Occipital lobe (tissue), 3 donors: ENCODE measurements at places on chromosomes 5 and 9.
A peak's percentile ranks its signal among the peaks of the same experiment; 100 is the strongest.

DNA sequence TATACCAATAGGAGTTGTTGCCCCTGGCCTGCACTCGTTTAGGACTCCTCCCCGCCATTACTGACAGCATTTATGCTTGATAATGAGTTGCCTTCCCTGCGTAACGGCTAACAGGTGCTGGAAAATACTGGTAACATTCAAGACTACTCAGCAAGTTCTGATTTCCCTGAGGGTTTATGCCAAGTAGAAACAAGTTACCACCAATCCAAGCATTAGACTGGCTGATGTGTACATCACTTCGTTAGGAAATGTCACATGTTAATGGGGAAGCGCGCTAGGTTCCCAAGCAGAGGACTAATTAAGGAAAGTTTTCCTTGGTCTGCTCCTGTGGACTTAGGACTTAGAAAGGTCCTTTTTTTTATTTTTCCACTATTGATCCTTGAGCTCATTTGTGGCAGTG is 302.1 kb downstream of the EFNA5 start:
- DNase-seq = no peak

GRCh38 chr5:62647241-62647640 is 68.6 kb downstream of the LRRC70 start:
- DNase-seq = no peak

GRCh38 chr9:127075624-127076372 is 46.6 kb downstream of the ANGPTL2 start:
- no peak for DNase-seq

DNA sequence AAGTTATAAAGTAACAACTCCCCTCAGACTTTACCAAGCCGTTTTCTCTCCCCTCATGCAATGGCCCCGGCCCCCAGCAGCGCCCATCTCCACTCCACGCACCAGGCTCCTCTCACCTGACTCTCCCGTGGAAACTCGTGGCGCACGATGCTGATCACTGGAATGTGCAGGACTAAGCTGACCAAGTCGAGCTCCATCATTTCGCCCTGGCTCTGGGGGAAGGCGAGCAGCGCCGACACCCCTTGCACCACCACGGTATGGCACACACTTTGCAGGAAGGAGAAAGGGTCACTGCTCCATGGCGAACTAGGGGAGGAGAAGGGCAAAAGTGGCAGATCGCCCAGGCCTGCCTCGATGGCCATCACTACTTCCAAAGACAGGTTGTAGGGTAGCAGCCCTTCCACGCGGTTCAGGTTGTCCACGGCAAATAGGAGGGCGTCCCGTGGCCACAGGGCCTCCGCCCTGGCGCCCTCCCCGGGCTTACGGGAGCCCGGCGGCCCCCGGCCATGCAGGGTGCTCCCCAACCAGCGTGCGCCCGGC is 1.2 kb downstream of the GRIN3A start:
- no peak for DNase-seq

DNA sequence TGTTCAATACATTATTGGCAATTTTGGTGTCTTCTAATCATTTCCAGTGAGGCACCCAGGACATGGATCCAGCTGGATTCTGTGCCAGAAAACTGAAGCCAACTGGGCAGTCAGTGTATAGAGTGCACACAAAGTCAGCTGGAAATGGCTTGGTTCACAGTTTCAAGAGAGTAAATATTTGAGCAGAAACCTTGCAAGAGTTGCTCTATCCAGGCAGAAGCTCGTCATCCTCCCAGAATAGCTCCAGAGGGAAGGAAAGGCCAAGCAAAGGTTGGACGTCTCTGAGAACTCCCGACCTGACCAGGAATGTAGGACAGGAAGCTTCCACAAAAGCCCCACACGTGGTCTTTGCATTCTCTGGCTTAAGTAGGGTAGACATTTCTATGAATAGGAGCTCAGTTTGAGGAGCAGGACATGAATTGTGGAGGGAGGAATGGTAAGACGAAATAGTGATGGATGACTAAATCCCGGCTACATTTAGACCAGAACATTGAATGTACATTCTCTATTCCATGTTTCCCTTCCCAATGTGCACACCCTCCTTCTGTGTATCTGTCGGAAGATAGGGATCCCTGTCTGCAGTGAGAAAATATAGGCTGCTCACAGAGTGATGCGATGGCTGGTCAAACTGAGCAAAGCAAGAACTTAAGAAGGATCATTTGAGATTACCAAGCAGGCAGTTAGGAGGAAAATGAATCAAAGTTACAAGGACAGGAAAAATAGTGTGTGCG is 72.7 kb upstream of the FCN2 start:
- DNase-seq = no peak

DNA sequence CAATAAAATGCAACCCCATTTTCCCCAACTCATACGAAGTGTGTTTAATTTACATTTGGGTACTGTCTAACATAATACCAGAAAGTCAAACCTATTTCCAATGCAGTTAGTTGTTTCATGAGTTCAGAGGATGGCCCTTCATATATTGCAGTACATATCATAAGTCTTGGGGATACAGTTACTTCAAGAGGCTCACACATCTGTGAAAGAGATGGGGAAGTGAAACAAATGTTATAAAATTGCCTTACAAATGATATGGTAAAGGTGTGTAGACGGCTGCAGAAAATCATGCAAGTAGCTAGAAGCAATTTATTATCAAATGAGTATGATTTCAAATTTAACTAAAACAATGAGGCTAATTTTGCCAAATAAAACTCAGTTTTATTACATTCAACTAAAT is 219.0 kb upstream of the CDH12 start:
- no peak for DNase-seq

DNA sequence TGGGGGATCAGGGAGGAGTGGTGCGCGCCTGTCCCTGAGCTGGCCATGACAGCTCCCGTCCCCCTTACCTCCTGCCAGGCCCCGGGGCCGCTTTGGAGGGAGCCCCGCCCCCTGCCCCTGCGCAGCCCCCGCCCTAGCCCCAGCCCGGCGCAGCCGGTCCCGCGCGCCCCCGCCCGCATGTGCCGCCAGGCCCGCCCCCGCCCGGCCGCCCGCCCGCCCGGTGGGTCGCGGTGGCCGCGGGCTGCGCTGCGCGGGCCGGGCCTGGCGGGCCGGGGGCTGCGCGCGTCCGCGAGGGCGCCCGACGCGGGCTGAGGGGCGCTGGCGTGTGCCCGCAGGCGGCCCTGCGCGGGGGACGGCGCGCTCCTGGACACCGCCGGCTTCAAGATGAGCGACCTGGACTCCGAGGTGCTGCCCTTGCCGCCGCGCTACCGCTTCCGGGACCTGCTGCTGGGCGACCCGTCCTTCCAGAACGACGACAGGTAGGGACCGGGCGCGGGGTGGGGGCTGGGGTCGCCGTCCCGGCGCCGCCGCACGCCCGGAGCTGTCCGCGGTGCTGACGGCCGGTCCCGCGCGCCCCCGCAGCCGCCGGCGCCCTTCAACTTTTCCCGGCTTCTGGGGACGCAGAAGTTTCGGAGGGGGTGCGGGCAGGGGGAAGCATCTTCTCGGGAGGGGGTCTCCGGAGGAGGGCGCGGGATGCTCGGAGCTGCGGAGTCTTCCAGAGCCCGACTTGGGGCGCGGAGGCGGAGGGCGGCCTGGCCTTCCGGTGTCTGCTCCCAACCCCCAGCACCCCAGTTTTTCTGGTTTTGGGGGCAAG is 12.5 kb downstream of the KCNT1 start:
- DNase-seq = no peak

- DNase-seq = no peak
These were observed 595.0 kb downstream of the CDH12 start for GRCh38 chr5:22258139-22258538.

- DNase-seq = no peak
These were observed 196.3 kb downstream of the PAX5 start for GRCh38 chr9:36837431-36838405.

GRCh38 chr9:137070906-137071275 is 534 bp upstream of the SAPCD2 start:
- DNase-seq = peak; percentile 61

DNA sequence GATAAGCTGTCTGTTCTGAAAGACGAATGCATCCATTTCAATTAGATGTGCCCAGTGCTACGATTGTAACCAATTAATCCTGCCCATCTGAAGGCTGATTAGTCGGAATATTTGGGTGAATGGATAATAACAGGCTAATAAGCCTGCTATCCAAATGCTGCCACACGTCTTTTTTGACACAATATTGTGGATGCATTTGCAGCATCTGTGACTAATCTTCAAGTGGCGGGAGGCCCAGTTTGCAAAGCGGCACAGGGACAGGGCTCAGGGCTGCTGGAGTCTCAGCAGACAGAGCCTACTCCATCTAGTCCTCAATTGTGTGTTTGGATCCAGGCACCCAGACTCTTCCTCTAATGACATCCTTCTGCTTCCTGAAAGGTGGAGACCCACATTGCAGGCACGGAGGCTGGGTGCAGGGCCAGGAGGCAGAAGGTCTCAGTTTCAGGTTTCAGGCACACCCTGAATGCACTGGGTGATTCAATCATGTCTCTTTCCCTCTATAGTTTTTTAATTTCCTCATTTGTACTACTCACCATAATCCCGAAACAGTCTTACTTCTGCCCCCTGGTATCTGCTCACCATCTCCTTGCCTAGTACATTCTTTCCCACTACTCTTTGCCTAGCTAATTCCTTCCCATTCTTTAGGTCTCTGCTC is 169.6 kb downstream of the ASTN2 start:
- DNase-seq = peak; percentile 4

- DNase-seq = no peak
These were observed 34.4 kb upstream of the EGFL7 start for GRCh38 chr9:136628268-136628667.

GRCh38 chr5:127666043-127666716 is 17.3 kb downstream of the CTXN3 start:
- no peak for DNase-seq

GRCh38 chr5:14177634-14178033 is 34.5 kb downstream of the TRIO start:
- no peak for DNase-seq

DNA sequence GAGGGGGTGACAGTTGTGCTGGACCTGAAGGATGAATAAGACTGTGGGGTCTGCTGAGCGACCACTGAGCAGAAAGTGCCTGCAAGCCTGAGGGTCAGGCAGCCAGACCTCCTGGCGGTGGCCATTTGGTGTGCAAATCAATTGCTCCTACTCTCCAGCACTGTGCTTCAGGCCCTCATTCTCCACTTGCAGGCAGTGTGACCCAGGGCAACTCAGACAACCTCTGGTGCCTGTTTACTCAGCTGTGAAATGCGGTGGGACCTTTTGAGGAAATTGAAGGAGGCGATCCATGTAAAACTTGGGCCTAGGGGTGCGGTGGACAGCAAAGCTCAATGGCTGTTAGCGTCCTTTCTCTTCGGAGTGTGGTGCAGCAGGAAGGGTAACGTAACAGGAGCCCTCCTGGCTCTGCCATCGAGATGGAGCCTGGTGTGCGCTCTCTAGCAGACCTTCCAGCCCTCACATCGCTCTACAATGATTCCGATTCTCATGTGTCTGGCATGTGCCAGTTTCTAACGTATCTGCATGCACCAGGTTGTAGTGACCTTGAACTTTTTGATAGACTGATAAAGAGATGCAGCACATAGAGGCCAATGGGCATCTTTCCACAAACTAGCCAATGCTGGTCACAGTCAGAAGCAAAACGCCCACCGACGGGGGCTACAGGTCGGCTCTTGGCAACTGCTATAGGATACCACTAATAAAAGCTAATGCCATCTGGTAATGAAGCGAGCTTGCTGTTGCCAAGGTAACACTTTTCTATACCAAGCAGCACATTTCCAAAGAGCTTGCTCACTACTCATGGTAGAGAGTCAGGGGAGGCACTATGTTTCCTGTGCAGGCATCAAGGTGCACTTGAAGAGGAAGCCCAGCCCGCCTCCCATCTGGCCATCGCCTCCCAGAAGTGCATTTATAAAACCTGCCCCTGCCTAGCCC is 159.7 kb upstream of the RAPGEF1 start:
- DNase-seq = no peak

GRCh38 chr9:83355729-83356151 is 182.5 kb downstream of the FRMD3 start:
- DNase-seq = no peak

DNA sequence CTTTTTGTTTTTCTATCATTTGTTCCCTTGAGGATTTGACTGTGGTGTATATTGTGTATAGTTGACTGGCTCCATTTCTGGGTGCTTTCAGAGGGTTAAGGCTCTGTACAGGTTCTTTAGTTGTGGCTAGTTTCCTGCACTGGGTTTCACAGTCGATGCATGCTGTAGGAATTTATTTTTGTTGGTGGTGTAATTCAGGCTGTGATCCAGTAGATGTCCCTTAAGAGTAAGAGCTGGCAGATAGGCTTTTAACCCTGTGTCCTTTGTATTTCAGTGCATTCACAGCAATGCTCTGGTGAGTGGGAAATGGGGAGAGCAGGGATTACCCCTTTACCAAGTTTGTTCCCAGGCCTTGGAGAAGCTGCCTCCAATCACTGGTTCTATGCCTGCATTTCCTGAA is 112.9 kb downstream of the SPATA31D1 start:
- DNase-seq = no peak

GRCh38 chr9:85995599-85995998 is 54.7 kb downstream of the NAA35 start:
- DNase-seq = no peak

DNA sequence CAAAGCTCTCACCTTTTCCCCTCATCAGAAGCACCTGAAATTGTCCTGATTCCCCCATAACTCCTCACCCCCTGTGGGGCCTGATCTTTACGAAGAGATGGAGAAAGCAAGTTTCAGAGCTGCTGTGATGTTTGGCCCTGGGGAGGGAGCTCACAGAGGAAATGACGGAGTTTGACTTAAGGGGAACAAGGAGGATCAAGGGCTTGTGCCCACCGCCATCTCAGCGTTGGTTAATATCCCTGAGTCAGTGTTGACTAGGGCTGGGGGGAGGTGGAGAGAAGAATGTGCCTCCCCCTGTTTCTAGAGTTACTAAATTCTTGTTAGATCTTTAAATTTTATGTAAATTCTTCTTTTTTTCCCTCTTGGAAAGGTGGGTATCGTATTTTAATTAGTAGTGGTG is 27.8 kb downstream of the FGF18 start:
- DNase-seq = no peak

DNA sequence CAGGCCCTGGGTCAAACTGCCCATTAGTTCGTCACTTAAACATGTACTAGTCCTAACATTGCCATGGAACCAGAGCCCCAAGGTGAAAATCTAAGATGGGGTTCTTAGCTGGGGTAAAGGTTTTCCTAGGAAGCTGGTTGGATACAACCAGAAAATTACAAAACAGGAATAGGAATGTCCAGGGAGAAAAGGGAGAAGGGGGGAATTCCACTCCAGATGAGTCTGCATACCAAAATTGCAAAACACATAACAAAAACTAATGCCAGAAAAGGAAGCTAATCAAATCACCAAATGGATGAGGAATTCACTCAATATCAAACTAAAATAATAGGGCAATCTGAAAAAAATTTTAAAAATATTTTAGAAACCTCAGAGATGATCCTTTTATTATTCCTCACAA is 396.2 kb downstream of the EFNA5 start:
- DNase-seq = no peak

- no peak for DNase-seq
These were observed 155.5 kb upstream of the GRIN3A start for GRCh38 chr9:101893661-101894646.

DNA sequence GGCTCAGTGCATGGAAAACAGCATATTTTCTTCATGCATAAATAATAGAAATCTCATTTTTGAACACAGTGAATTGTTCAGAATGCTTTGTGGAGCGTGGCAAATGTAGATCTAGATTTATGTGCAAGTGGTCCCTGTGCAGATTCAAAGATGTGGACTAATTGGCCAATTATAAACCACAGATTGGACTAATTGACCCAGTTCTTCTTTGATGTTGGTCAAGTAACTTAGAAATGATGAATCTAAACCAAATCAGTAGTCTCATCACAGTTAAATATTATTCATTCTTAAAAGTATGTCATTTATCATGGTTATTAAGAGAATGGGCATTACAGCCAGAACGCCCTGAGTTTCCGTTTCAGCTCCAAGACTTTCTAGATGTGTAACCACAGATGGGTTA is 11.7 kb upstream of the PDE4D start:
- DNase-seq = no peak

GRCh38 chr5:149288436-149288835 is 16.8 kb downstream of the AFAP1L1 start:
- no peak for DNase-seq
